ENCODE measurements at places on chromosomes 1 and 21.

- DNase-seq: no peak
Observed at GRCh38 chr1:62177621-62178020, 17.0 kb upstream of the L1TD1 start.

DNA sequence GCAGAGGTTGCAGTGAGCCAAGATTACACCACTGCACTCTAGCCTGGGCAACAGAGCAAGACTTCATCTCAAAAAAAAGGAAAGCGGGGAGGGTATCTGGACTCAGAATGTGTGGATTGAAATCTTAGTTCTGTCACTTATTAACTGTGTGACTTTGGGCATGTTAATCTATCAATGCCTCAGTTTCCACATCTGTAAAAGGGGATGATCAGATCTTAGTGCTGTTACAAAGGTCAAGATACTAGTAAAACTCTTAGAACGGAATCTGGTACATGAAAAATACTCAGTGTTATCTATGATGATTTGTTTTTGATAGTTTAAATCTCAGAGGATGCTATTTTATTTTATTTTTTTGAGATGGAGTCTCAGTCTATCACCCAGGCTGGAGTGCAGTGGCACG, 10.5 kb downstream of the FAM76A start:
- DNase-seq: no peak

GRCh38 chr1:40267767-40268187, 9.7 kb downstream of the ZMPSTE24 start:
- DNase-seq: no peak

GRCh38 chr1:86739648-86740509, 35.5 kb downstream of the SH3GLB1 start:
- no peak for DNase-seq

GRCh38 chr1:193703121-193703520, 516.7 kb upstream of the B3GALT2 start:
- DNase-seq: no peak

DNA sequence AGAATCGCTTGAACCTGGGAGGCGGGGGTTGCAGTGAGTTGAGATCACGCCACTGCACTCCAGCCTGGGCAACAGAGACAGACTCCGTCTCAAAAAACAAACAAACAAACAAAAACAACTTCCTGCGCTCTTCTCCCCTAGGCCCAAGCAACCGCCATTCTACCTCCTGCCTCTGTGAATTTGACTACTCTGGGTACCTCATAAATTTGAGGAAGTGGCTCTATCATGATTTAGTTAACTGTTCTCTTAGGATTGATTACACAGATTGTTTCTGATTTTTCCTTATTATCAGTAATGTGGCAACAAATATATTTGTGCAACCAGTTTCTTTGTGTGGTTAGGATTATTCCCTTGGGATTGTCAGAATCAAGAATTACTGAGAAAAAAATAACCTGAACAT, 29.7 kb downstream of the OPTC start:
- DNase-seq: no peak

DNA sequence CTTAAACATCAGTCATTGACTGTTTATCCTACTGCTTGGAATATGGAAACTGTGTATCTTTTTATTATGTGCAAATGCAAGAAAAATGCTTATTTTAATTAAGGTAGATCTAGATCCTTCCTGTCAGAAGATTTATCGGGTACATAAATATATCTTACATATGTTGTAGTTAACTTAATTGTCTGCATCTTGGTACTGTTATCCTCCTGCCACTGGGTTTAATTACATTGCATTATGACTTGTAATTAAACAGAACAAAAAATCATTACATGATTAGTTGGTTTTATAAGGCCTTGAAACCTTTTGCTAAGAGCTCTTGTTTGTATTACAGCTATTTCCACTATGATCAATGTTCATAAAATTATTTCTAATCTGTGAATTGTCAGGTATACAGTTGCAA, 211.2 kb downstream of the PTGER3 start:
- DNase-seq: no peak

DNA sequence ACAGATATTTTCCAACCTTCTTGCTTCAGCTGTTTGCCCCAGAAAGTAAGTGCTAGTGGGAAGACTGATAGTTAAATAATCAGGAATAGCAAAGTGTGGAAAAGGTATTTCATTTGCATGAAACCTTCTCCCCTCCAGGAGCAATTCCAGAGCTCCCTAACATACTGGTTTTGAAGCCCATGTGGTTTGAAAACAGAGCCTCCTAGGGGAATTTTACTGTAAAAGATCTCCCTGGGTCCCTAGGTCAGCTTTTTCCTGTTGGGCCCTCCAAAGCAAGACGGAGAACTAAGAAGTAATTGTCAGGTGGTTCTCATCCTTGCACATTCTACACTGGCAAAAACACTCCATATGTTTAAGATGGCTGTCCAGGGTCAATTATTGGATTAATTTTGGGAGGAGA, 218.7 kb upstream of the FOXD3 start:
- DNase-seq: no peak

- DNase-seq: no peak
Observed at GRCh38 chr21:16192902-16193301, 463.1 kb downstream of the USP25 start.

DNA sequence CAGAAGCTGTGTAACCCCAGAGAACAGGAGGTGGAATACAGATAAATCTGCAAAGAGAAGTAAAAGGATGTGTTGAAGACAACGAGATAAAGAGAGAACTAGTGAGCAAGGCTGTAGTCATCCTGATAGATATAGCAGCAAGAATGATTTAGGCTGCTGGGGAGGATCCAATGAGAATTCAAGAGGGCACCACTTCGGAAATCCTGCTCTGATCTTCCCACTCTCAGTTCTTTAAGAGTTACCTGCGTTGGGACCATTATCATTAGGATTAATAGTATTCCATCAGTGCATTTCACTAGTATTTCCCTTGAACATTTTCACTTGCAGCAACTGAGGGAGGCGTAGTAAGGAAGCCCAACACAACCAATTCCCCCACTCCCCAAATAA, at the start of gene BRINP3:
Gene BRINP3 (minus strand): TSS at position 103 of the 387 bp plus-strand sequence.
- no peak for DNase-seq

DNA sequence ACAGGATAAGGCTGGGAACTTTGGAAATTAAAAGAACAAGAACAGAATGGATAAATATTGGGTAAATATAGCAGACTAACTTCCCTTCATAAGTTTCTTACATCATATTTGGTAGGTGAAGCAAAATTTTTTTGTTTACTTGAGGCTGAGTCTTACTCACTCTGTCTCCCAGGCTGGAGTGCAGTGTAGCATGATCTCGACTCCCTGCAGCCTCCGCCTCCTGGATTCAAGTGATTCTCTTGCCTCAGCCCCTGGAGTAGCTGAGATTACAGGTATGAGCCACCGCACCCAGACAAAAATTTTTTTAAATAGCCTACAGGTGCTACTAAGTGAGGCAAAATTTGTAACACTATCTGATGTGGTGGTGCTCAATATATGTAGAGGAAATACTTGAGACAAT, 50.7 kb downstream of the TM2D1 start:
- no peak for DNase-seq

DNA sequence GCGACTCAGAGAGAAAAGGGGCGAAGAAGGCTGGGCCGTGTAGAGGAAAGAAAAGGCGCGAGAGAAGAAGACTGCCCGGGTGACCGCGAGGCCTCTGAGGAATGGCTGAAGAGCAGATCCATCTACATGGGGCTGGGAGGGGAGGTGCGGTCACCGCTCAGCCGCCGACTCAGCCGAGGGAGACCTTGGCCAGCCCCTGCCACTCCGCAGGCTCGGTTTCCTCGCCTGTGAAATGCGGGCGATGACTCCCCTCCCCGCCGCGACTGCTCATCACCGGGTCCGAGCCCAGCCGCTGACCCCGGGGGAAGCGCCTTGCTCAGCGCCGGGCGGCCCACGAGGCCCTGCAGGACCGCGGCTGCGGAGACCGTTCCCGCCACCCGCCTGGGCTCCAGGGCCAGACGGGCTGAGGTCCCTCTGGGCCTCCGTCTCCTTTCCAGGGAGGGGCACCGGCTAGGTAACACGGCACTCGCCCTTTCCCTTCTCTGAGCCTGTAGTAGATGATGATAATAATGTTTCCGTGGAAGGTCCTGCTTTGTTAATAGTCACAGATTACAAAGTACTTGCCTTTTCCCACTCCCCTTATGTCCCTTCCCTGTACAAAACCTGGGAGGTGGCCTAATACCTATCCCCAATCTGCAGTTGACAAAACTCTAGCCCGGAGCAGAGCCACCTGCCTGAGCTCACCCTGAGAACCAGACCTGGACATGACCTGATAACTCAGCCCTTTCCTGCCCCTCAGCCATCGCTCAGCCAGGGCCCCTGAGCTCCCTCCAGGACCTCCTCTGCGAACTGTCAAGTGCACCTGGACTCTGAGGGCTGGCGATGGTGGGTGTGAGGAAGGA, 1.6 kb upstream of the BSND start:
- no peak for DNase-seq

GRCh38 chr21:44967082-44968047, 27.5 kb downstream of the SLX9 start:
- DNase-seq: no peak

- no peak for DNase-seq
Observed at GRCh38 chr1:33680281-33680840, 183.5 kb upstream of the HMGB4 start.

- no peak for DNase-seq
Observed at GRCh38 chr1:33635336-33636012, 163.0 kb downstream of the ZSCAN20 start.

DNA sequence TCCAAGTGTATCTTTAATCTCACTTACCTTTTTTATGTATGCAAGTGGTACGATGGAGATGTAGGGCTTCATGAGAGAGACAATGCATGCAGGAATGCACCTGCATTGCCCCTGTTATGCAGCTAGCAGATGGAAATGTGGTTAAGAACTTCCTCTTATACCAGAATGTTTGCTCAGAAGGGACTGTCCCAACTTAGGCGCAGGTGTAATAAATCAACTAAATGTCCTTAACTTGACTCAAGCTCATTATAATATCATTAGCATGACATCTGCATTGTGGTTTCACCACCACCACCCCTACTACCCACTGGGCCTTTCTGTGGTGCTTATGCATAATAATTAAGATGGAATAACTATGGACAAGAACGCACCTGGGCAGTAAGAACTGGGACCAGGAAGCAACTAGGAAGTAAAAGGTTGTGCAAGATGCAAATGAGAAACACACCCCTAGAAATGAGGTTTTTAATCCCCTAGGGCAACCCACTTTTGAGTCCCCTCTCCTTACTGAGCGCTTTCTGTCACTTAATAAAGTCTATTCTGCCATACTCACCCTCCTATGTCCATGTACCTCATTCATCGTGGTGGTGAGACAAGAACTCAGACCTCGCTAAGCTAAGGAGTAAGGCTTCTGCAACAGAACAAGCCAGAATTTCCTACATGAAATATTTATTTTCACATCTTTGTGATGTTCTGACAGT, 1103.3 kb upstream of the B3GALT2 start:
- no peak for DNase-seq

DNA sequence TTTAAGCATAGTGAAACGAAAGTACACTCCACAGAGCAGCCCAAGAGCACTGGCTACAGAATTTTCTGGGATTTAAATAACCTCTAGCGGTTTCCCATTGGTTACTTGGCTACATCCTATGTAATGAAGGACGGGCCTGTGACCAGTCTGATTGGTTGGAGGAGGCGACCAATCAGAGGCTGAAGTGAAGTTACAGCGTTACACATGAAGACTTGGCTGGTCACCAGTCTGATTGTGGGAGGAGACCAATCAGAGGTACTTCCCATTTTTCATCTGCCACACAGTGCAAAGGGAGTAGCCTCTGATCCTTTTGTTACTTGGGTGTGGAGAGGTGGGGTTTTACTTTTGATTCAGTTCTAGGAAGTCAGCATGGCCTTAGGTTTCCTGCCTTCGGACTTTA, 142.7 kb upstream of the SERTAD4 start:
- no peak for DNase-seq

- no peak for DNase-seq
Observed at GRCh38 chr1:199780948-199781670, 246.4 kb upstream of the NR5A2 start.

GRCh38 chr1:20442920-20443625, 42.9 kb downstream of the CAMK2N1 start:
- no peak for DNase-seq

GRCh38 chr1:29490204-29490934, 254.0 kb downstream of the PTPRU start:
- DNase-seq: no peak

DNA sequence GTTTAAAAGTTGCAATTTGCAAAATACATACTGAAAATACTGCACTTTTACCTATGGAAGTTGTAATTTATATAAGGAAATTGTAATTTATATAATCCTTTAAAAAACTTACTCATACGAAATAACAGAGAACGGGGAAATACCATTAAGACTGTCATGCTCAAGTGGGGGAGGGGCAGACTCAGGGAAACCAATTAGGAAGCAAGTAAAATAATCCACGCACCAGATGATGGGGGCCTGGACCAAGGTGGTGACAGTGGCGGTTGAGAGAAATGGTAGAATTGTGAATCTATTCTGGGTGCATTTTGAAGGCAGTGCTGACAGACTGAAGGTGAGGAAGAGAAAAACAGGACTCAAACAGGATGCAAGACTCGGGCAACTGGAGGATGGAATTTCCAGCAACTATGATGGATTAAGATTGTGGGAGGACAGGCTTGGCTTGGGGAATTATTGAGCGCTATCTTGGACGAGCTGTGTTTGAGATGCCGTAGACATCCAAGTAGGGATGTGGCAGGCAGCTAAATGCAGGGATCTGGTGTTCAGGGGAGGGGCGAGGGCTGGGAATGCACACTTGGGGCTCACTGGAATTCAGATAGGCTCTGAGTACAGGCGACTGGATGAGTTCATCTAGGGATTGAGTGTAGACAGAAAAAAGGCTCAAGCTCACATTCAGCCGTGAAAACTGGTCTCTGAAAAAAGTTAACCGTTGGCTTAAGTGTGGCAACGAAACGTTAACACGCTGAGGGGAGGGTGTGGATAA, 977 bp downstream of the LCA5L start:
- no peak for DNase-seq

DNA sequence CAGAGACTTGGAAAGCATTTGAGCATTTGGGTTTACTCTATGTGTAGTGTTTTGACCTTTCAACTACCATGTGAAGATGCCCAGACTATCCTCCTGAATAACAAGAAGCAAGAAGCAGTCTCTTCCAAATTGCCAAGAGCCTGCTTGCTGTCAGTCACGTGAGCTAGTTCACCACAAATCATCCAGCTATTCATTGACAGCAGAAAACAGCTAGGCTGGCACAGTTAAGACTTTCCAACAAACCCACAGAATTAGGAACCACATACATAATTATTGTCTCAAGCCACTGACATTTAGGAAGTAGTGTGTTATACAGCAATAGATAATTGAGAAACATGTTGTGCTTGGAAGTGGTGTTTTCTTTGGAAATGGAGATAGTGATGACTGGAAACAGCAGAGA, 1652.0 kb downstream of the NCAM2 start:
- no peak for DNase-seq

GRCh38 chr1:116873680-116874271, 35.9 kb upstream of the PTGFRN start:
- DNase-seq: no peak
